RPMI8226 (cell line): ENCODE measurements at places on chromosomes 5 and 9.

DNA sequence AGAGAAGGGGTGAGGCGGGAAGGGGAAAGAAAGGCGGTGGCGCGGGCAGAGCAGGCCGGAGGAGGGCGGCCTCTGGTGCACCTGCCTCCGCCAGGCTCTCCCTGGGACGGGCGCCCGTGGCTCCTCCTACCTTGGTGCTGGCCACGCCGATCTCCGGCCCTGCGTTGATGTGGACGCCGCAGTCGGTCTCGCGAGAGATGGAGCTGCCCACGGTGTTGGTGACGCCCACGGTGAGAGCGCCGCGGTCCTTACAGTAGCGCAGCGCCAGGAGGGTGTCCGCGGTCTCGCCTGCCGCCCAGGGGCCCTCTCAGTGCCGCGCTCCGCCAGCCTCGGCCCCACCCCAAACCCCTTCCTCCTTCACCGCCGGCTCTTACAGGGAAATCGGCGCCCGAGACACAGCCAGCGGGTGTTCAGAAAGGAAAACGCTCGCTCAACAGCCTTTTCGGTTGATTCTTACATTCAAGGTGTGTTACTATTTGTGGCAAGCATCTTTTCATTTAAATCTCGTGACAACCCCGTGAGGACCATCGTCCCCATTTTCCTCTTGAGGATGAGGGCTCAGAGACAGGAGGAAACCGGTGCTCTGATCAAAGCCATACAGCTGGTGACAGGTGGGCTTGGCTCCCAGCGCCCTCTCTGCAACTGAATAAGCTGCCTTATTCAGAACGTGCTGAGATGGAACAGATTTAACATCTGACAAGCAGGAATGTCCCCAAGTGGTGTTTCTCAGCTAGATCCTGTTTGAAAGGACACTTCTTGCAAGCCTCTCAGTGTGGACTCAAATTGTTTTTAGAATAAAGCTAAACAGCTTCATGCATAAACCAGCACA lies 22.0 kb upstream of the MAPK9 start:
- DNase-seq = no peak

GRCh38 chr5:123033157-123033671 lies 3.3 kb downstream of the PPIC start:
- no peak for DNase-seq

GRCh38 chr9:136367296-136368145 lies 4.0 kb upstream of the DNLZ start:
- no peak for DNase-seq

DNA sequence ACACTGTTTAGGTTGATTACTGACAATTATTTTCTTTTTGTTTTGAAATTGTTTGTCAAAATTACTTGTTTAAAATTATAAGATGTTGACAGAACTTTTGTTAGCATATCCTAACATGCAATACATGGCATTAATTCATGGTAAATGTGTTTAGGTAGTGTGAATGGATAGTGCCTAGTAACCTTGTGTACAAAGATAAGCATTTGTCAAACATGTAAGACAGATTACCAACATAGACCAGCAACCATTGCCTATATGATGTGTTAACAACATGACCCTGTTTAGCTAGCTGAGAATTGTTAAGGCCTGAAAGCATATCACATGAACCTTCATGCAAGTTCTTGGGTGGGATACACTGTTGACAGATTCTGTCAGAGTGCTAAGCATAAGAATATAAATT lies 13.4 kb downstream of the MAN2A1 start:
- no peak for DNase-seq

GRCh38 chr5:59562756-59563389 lies 330.7 kb downstream of the PDE4D start:
- DNase-seq = peak; percentile 94

DNA sequence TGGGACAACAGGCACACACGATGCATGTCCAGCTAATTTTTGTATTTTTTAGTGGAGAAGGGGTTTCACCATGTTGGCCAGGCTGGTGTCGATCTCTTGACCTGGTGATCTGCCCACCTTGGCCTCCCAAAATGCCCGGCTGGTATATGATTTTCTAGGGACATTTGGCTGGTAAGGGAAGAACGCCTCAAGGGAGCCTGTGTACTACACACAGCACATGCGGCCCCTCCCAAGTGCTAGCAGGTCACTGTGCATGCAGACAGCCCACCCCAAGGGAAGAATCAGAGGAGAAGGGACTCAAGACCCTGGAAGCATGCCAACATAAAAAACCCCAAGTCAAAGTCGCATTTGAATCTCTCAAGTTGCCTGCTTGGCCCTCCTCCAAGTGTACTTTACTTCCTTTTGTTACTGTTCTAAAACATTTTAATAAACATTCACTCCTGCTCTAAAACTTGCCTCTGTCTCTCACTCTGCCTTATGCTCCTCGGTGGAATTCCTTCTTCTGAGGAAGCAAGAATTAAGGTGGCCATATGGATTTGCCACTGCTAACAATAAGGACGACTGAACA lies 24.3 kb upstream of the OTULINL start:
- DNase-seq = peak; percentile 43

- no peak for DNase-seq
Observed at GRCh38 chr9:126491949-126492348, 121.8 kb upstream of the LMX1B start.

GRCh38 chr5:1205255-1206180 lies 4.1 kb downstream of the SLC6A19 start:
- no peak for DNase-seq

DNA sequence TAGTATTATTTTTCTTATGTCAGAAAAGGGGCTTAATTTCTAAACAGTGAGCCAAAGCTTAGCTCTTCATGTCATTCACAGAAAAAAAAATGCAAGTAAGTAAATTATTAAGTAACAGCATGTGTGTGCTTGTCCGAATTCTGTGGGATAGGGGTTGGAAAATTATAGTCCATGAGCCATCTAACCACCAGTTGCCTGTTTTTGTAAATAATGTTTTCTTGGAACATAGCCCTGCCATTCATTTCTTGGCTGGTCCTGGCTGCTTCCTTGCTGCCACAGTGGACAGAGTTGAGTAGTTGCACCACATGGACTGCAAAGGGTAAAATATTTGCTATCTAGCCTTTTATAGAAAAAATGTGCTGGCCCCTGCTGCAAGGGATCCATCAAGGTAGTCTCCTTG lies 513.7 kb upstream of the WWC1 start:
- no peak for DNase-seq

- DNase-seq = no peak
Observed at GRCh38 chr5:115778417-115778816, 38.0 kb downstream of the CDO1 start.
